SJCRH30 (cell line): ENCODE measurements at places on chromosomes 5 and 9. TPM values are rescaled to one million over a fixed set of nuclear protein-coding genes. Genes with fewer than 3 reads are reported as not detected.

- no peak for DNase-seq
- H3K4me3 ChIP-seq = no peak overlapping the region
- no peaks in the 10 kb centered on the region for H3K36me3 ChIP-seq
- no peaks in the 10 kb centered on the region for H3K4me1 ChIP-seq
Observed at GRCh38 chr5:52339285-52339684, 448.4 kb upstream of the ITGA1 start.

DNA sequence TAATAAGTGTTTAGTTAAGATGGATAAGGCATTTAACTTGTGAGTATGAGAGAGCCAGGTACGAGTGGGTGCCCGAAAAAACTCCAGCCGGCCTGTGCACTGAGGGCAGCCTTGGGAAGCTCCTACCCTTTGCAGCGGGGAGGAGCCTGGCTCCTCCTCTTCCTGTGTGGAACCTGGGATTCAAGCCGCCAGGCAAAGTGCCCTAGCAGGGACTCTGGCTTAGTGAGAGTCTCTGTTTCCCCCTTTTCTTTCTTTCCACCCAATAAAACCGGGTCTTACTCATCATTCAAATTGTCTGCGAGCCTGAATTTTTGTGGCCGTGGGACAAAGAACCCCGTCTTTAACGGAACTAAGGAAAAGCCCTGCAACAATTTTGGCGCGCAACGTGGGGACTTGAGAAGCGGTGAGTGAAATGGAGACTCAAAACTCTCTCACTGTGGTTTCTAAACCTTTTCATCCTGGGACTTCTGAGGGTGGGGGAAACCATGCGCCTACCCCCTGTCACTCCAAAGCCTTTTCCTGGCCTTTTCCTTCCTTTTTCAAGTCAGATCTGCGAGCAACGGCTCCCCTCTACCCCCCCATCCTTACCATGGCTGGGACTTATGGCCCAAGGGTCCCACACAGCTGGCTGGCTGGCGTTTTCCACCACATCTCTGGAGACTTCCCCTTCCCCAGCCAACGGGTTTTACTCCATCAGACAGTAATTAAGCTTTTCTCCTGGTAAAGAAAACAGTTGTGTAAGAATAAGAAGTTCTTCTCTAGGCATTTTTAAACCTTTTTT lies 535.7 kb upstream of the ACO1 start:
- H3K27me3 ChIP-seq = no peaks in the 10 kb centered on the region
- no peaks in the 10 kb centered on the region for H3K4me1 ChIP-seq
- peak overlapping the region; percentile 46 for H3K4me3 ChIP-seq
- DNase-seq = peak; percentile 32

GRCh38 chr5:36198281-36198680 lies 43.4 kb downstream of the NADK2 start:
- peaks cover 78% of the 10 kb centered on the region for H3K36me3 ChIP-seq
- no peaks in the 10 kb centered on the region for H3K27me3 ChIP-seq
- no peak overlapping the region for H3K4me3 ChIP-seq
- no peak overlapping the region for H3K27ac ChIP-seq
- DNase-seq = no peak
- peaks cover 6% of the 10 kb centered on the region for H3K4me1 ChIP-seq

BAAT gene
- 0.10 TPM in 2 replicates for total RNA-seq

GRCh38 chr9:127809002-127809539 lies 6.4 kb downstream of the FPGS start:
- H3K27me3 ChIP-seq = no peaks in the 10 kb centered on the region
- no peak overlapping the region for H3K4me3 ChIP-seq
- DNase-seq = no peak

ZFP37 gene
- total RNA-seq = 9.4 and 10.1 TPM in 2 replicates

GRCh38 chr5:147344861-147345260 lies 110.0 kb downstream of the STK32A start:
- H3K4me3 ChIP-seq = no peak overlapping the region
- no peaks in the 10 kb centered on the region for H3K4me1 ChIP-seq
- H3K36me3 ChIP-seq = no peaks in the 10 kb centered on the region
- H3K27me3 ChIP-seq = 0 out of 2 replicates have a peak, but pooled peaks cover 5% of the 10 kb centered on the region
- no peak overlapping the region for H3K27ac ChIP-seq

DNA sequence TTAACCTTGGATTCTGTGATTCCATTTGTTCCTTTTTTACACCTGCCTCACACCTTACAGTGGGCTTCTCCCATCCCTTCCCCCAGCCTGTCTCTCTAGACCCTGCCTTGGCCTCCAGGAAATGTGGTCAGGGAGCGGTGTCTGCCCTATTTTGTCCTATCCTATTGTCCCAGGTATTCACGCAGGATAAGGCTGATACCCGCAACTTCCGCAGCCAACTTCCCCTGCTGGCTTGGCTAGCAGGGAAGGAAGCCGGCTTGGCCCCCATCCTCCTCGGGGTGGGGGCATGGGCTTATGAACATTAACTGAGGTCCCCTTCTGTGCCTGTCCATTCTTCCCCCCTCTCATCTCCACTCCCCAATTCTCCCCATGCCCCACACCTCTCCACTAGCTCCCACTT lies 3.5 kb downstream of the CSF1R start:
- no peaks in the 10 kb centered on the region for H3K4me1 ChIP-seq
- DNase-seq = no peak
- no peaks in the 10 kb centered on the region for H3K36me3 ChIP-seq

DNA sequence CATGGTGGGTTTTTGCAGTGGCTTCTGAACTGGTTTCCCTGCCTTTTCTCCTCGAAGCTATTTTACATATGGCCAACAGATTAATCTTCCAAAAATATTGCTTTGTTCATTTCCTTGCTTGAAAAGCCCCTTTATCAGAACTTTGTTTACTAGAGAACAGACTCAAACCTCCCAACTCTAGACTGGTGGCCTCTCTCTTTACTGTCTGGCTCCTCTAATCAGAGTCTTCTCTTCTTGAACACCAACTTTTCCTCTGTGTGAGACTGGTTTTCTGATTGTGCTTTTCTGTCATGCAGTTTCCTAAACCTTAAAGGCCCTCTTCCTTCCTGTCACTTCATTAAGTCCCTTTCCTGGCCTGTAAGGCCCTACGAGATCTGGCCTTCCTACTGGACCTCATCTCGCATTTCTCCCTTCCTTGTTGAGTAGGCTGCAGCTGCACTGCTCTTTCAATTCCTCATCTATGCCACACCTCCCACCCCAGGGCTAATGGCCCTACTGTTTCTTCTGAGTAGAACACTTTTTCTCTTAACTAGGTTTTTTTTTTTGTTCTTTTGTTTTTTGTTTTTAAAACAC lies 5.7 kb downstream of the C9orf43 start:
- no peak overlapping the region for H3K4me3 ChIP-seq
- H3K27ac ChIP-seq = no peak overlapping the region
- H3K4me1 ChIP-seq = no peaks in the 10 kb centered on the region
- no peaks in the 10 kb centered on the region for H3K27me3 ChIP-seq

DNA sequence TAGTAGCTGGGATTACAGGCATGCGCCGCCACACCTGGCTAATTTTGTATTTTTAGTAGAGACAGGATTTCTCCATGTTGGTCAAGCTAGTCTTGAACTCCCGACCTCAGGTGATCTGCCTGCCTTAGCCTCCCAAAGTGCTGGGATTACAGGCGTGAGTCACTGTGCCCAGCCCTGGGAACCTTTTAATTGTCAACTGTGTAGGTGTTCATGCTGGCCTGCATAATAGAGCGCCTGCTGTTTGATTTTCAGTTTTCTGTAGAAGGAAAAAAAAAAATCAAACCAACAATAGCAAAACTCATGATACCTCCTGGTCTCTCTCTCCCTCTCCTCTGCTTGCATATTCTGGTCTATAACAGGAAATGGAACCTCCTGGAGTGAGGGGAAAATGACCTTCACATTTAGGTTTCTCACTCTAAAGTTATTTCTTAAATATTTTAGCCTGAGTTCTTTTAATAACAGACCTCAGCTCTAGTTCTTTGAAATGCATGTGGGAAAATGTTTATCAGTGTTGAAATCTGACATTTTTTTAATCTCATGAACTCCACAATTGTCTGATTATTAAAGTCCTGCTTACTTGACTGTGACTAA lies 51.7 kb downstream of the EXOSC2 start:
- no peaks in the 10 kb centered on the region for H3K36me3 ChIP-seq
- no peaks in the 10 kb centered on the region for H3K4me1 ChIP-seq
- no peak overlapping the region for H3K27ac ChIP-seq
- H3K27me3 ChIP-seq = no peaks in the 10 kb centered on the region

DNA sequence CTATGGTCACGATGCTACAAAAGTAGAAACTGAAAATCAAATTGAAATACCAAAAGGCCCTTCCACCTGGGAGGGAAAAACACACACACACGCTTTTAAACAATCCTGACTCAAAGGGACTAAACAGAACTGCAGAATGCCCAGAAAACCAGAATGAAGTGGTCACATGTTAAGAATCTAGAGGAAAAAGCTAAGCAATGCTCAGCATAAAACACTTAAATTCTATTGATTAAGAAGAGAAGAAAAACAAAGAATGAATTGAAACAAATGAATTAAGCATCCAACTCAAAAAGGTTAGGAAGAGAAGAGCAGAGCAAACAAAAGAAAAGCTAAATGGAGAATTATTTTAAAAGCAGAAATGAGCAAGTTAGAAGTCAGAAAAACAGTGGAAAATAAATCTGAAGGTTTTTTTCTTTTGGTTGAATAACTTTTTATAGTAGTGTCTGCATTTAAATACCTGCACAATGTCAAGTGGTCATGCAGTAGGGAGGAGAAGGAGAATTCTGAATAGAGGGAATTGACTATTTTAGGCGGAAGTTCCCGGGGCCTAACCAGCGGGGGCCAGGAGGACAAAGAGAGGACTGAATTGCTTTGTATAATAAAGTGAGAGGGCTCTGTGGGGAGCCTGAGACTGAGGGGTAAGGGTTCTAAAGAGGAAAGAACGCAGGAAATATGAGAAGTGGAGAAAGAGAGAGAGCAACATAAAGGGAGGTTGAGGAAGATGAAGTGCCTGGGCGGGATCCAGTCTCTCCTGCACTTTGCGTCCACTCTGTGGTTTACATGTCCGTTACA lies 146.8 kb downstream of the ATPSCKMT start:
- no peak overlapping the region for H3K27ac ChIP-seq
- no peaks in the 10 kb centered on the region for H3K4me1 ChIP-seq
- DNase-seq = no peak
